Spleen (tissue), 13 donors: ENCODE measurements at places on chromosomes 3 and 15. TPM values are rescaled to one million over a fixed set of nuclear protein-coding genes. Genes with fewer than 3 reads are reported as not detected.
A peak's percentile ranks its signal among the peaks of the same experiment; 100 is the strongest.

Gene CATSPER2
- polyA plus RNA-seq: 9.7 TPM

Gene STIMATE
- polyA plus RNA-seq: 4.0 TPM

DNA sequence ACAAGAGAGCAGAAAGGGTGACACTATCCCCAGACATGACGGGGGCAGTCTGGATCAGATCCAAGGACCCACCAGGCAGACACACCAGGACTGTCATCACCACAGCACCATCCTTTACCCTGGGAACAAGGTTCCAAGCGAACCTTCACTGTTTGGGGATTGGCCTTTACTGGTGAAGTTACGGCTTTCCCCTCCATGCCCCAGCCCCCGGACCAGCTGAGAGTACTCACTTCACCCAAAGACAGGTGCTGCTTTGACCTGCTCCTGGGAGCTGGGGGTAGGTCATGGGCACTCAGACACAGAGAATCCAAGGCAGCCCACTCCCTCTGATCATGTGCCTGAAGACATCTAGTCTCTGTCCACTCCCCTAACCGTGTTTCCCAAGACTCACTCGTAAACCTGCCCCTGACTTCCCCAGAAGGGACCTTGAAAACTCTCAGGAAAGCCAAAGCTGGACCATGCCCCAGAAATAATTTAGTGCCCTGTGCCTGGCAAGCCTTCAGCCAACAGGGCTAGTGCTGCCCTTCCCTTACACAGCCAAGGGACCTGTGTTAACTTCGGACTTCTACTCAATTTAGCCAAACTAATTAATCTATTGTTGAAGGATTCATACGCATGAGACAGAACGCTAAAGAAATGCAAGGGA lies 2.8 kb downstream of the RRP9 start:
- H3K27ac ChIP-seq: no peak overlapping the region
- peaks cover 51% of the 10 kb centered on the region for H3K36me3 ChIP-seq
- DNase-seq: peak; percentile 39
- H3K27me3 ChIP-seq: no peaks in the 10 kb centered on the region
- H3K4me1 ChIP-seq: peaks cover 33% of the 10 kb centered on the region

- no peak overlapping the region for H3K27ac ChIP-seq
- no peak overlapping the region for H3K4me3 ChIP-seq
- no peaks in the 10 kb centered on the region for H3K36me3 ChIP-seq
- no peak for DNase-seq
- no peaks in the 10 kb centered on the region for H3K4me1 ChIP-seq
Measured at GRCh38 chr3:18372786-18373405, 52.2 kb downstream of the SATB1 start.

GRCh38 chr3:183583331-183584245 lies 28.1 kb upstream of the KLHL6 start:
- DNase-seq: no peak
- no peaks in the 10 kb centered on the region for H3K36me3 ChIP-seq
- peak overlapping the region; percentile 57 for H3K27ac ChIP-seq
- H3K4me1 ChIP-seq: peaks cover 62% of the 10 kb centered on the region
- no peak overlapping the region for H3K4me3 ChIP-seq

Gene ATP13A5
- polyA plus RNA-seq: not detected

- H3K27ac ChIP-seq: no peak overlapping the region
- peaks cover 26% of the 10 kb centered on the region for H3K27me3 ChIP-seq
- H3K4me3 ChIP-seq: peak overlapping the region; percentile 4
- H3K4me1 ChIP-seq: peaks cover 46% of the 10 kb centered on the region
Measured at GRCh38 chr15:70474471-70475406, 288.6 kb downstream of the UACA start.
